Naive thymus-derived CD4-positive, alpha-beta T cell (primary cell): ENCODE measurements at places on chromosomes 11 and 22.

- no peak for DNase-seq
Observed at GRCh38 chr11:72745511-72745910, 6.7 kb downstream of the ARAP1 start.

DNA sequence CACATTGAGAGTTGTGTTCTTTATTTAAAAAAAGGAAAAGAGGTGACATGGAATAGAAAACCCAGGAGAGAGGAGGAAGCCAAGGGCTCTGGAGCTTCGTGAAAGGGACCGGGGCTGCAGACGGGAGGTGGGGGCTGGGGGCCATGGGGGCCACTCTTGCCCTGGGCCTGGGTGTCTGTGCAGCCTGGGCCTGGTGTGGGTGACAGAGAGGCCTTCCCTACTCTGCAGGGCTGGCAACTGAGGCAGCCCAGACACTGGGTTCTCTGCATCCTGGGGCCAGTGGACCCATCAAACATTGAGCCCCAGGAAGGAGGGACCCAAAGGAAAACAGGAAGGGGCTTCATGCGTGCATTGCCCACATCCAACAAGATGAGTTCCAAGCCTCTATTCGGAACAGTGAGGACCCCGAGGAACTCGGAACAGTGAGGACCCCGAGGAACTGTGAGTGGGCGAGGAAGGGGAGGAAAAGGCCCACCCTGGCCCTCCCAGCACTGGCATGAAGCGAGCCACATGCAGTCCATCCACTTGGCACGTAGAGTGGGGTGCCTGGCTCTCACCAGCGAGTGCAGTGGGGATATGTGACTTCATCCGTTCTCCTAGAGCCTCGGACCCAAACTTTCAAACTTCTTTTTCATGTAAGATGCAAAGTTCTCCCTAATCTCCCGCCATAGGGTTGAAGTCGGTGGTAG lies 1121.6 kb downstream of the BRD1 start:
- DNase-seq: no peak

DNA sequence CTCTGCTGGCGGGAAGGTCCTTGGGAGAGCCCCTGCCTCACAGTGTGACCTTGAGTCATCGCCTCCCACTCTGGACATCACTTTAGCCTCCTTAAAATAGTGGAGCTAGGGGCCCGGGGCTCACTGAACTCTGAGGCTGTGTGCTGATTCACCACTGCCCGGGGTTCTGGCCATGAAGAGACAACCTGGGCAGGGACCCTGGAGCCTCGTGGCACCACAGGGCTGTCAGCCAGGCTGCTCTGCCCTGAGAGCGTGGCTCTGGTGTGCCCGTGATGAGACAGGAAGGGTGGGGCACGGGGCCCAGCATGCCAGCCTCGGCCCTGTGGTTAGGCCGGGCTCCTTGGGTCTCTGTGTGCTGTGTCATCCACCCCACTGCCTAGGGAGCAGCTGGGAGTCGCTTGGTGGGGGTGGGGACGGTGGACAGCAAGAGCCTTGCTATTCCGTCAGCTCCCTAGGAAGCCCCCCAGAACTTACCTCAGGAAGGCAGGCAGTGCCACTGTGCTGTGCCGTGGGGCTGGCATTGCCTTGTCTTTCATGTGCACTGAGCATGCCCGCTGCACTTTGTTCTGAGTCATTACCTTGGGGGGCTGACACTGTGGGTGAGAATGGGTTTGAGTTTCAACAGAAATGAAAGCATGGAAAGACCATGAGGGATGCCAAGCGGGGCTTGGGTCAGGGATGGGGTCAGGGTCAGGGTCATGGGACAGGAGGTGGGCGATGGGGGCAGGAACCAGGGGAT lies 31.7 kb downstream of the TPCN2 start:
- DNase-seq: peak; percentile 38

DNA sequence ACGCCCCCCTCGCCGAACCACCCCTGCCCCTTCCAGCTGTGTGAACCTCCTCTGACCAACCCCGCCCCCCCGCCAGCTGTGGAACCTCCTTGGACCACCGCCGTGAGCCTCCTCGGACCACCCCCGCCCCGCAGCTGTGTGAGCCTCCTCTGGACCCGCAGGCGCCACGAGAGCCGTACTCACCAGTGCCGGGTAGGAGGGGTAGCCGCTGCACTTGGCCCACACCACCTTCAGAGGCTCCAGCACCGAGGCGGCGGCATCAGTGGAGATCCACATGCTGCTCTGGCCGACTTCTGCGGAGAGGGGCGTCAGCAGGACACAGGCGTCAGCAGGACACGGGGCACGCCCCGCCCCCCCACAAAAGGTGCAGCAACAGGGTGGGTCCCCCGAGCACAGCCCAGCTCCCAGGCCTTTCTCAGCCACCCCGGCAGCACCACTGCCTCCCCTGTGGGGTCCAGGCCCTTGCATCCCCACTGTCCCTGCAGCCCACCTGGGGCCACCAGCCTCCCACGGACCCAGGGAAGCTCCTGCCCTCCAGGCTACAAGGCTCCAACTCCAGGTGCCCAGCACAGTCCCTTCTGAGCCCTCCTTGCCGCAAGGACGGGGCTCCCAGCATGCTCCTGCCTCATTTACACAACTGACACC lies 51.7 kb downstream of the BRD1 start:
- DNase-seq: no peak

DNA sequence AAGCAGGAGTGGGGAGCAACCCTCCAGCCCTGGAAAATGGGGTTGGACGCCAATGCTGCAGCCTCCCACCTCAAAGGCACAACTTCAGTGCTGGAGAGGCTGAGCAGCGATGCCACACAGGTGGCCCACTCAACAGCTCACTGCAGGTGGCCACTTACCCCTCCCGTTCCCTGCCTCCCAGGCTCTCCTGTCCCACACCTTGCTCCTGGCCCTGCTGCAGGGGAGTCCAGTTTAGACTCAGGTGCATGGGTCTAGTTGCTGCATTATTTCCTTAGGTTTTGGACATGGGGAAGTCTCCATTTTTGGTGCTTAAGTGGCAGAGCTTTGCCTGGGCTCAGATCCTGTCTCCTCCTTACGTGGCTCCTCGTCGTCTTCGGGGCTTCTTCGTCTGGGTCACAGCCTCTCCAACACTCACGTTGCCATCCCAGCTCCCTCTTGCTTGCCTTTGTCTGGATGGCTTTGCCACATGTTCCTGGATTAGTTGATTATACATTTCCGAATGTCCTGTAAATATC lies 898.3 kb downstream of the BRD1 start:
- DNase-seq: no peak

DNA sequence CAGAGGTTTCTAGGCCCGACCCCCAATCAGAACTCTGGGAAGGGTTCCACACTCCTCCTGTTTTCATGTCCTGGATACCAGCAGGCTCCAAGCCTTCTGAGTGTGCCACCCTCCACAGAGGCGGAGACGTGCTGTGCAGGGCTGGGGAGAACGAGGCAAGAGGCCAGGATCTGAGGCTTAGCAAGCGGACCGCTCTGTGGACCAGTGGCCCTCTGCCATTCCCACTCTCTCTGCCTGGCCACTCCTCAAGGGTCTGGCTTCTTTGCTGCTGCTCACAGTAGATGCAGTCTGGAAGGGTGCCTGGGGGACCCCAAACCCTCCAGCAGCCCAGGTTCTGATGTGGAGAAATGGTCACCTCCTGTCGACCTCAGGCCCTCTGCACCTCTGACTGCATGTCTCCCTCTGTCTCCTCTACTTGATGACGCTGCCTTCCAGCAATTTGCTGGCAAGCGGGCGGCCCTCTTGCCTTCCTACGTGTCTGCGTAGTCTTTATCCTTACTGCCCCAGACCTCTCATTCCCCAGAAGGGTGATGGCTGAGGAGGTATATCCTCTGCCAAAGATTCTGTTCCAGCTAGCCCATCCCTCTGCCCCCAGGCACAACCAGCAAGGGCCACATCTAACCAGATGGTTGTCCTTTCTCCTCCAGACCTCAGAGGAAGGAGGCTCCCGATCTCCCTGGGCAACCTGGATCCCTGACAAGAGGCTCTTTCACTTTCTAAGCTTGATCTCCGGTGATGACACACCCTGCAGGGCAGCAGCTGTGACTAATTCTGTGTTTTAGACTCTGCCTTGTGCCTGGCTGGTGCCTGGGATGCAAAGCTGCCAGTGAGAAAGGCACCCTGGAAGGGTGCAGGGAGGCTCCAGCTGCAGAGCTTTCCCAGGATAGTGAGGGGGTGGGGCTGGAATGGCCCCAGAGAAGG lies 87.3 kb downstream of the NAT10 start:
- no peak for DNase-seq

GRCh38 chr11:30329150-30329940 lies 6.4 kb downstream of the ARL14EP start:
- DNase-seq: no peak

DNA sequence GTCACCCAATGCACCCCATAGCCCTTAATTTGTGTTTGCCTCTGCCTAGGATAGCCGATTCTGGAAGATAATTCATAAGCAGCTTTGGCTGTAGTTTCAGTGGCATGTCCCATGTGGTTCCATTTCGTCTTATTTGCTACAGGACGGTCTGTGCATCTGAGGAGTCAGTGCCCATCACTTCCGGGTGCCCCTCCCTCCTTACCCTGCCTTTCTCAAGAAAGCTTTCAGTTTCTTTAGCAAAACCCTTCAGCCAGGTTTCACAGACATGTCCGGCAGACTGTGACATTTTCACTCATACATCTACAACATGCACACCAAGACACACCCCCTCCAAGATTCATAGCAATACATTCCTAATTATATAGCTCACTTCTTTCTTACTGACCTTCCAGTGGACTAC lies 14.3 kb downstream of the TP53AIP1 start:
- DNase-seq: no peak

- DNase-seq: no peak
Observed at GRCh38 chr11:11532574-11532973, 89.2 kb downstream of the GALNT18 start.

DNA sequence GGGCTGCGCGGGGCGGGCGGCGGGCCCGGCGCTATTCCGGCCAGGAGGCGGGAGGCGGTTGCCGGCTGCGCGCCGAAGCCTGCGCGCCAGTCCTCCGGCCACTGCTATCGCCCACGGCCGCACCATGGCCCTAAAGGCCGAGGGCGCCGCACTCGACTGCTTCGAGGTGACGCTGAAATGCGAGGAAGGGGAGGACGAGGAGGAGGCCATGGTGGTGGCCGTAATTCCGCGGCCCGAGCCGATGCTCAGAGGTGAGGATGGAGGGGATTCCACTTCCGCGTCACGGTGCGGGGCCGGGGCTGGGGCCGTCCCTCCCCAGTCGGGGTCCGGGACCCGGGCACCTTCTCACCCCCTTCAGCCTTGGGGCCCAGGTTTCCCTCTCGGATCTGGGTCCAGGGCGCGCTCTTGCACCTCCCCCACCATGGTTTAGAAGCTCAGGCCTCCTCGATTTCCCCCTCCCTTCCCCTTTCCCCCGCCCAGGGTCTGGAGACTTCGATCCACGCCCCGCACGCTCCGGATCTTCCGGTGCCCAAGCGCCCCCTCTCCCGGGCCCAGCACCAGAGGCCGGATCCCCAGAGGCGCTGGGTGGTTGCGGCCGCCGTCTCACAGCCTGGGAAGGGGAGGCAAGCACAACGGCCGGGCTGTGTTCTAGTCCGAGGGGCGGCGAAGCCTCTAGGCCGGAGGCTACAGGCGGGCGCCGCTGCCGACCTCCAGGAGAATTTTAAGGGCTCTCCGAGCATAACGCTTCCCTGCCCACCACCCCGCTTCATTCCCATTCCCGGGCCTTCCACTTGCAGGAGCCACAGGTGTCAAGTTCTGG lies 517 bp downstream of the SPINDOC start:
- DNase-seq: peak; percentile 29

DNA sequence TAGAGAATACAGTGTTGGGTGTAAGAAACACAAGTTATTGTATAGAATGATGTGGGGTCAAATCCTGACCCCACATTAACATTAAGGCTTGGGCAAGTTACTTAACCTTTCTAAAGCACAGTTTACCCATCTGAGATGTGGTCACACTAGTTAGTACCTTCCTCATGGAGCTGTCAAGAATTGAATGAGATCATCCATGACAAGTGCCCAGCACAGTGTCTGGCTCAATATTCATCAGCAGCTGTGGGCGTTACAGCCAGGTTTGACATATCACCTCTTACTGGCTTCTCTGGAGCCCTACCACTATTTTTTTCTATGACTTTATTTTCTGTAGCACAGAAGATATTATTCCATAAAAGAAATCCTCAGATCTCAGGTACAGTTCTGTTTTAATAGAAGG lies 57.2 kb downstream of the SC5D start:
- no peak for DNase-seq

GRCh38 chr22:46894851-46895640 lies 132.6 kb downstream of the TBC1D22A start:
- no peak for DNase-seq

GRCh38 chr11:112051768-112052167 lies 22.0 kb downstream of the PIH1D2 start:
- DNase-seq: no peak

- no peak for DNase-seq
Observed at GRCh38 chr11:86388198-86388597, 13.5 kb downstream of the CCDC81 start.

- no peak for DNase-seq
Observed at GRCh38 chr22:28375761-28376534, 303.7 kb downstream of the TTC28 start.

DNA sequence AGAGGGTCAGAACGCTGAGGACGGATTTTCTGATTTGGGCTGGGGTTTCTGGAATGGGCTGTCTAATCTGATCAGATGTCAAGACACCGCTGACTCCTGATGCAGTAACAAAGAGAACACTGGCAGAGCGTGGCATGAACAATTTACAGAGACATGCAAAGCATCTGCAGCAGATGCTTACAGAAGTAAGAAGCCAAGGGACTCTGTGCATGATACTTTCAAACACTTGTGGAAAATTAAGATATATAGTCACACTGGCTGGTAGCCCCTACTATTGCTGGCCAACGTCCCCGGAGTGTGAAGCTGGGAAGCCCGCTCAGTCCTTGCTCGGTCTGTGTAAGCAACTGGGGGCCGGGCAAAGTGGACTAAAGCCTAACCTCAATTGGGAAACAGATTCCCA lies 903.7 kb downstream of the BRD1 start:
- DNase-seq: no peak

DNA sequence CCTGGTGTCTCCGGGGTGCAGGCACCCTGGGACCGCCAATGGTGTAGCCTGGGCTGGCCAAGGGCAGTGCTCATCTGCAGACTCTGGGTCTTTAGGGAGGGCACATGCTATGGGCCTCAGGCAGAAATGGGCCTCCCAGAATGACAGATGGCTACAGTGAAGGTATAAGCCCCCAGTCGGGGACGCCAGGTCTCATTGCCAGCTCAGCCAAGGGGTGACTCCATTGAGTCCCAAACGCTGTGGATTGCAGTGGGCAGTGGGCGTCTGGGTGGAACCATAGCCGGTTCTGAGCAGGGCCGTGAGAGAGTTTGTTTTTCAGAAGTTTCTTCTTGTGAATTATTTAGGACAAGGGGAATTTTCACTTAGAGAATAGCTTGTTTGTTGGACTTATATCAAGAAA lies 516.9 kb downstream of the TBC1D22A start:
- DNase-seq: no peak

DNA sequence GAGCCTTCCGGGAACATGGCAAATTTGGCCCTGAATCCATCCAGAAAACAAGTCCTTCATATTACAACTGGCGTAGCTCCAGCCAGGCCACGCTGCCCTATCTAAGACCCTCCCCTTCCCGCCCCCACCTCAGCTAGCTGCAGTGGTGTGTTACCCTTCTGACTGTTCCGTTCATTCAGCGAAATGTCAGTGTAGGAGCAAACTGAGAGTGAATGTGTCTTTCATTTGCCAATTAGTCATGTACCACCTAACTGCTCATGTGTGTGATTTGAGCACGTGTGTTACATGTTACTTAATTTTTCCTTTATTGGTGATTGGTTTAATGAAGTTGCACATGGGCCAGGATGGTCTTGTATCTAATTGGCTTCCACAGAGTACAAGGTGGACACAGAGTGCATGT lies 34.8 kb upstream of the POU2AF1 start:
- DNase-seq: no peak
